ENCODE measurements at places on chromosomes 2 and 18.
A peak's percentile ranks its signal among the peaks of the same experiment; 100 is the strongest.

- DNase-seq, result peak; percentile 8
Measured at GRCh38 chr2:127591221-127591923, 54.6 kb upstream of the GPR17 start.

DNA sequence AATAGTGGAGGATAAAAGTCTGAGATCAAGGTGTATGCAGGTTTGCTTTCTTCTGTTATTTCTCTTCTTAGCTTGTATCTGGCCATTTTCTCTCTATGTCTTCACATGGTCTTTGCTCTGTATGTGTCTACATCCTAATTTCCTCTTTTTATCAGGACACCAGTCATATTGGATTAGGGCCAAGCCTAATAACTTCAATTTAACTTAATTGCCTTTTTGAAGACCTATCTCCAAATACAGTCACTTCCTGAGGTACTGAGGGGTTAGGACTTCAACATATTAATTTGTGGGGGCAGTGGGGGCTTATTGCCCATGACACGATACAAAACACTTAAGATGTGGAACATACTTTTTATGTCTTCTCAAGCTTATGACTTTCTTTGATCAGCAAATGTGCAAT lies 632.9 kb upstream of the CELF4 start:
- DNase-seq, result no peak

GRCh38 chr2:46813680-46814079 lies 101.9 kb downstream of the MCFD2 start:
- DNase-seq, result no peak

GRCh38 chr2:237280229-237280628 lies 133.7 kb downstream of the COL6A3 start:
- DNase-seq, result no peak

- DNase-seq, result no peak
Measured at GRCh38 chr2:84807063-84807485, 73.8 kb downstream of the TRABD2A start.

DNA sequence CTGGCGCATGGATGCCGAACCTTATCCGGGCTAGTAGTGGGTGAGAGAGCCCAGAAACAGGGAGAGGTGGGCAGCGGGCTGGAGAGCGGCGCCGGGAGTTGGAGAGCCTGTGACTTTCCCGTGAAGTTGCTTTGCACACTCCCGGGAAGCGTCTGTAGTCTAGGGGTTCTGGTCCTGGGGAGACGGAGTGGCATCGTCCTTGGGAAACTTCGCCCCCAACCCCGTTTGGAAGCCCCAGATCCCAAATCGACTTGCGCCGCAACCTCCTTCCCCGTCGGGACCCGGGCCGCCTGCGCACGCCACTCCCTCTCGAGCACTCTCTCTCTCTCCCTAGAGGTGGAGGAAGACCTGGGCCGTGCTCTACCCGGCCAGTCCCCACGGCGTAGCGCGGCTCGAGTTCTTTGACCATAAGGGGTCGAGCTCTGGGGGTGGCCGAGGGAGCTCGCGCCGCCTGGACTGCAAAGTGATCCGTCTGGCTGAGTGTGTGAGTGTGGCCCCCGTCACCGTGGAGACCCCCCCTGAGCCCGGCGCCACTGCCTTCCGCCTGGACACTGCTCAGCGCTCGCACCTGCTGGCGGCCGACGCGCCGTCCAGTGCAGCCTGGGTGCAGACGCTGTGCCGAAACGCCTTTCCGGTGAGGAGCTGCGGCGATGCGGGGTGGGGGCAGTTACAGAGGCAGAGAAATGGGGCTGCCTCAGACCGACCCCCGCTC lies 456 bp downstream of the DOK1 start:
- no peak for DNase-seq

DNA sequence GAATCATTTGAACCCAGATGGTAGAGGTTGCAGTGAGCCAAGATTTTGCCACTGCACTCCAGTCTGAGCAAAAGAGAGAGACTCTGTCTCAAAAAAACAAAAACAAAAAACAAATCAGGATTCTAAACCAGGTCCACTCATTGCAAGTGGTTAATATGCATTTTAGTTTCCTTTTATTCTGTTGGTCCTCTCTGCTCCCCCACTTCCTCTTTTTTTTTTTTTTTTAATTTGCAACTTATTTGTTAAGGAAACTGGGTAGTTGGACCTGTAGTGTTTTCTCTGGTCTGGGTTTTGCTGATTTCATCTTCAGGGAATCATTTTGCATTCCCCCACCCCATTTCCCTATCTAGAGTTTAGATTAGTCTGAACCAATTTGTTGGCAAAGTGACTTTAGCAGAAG lies 14.0 kb downstream of the FER1L5 start:
- DNase-seq, result no peak

DNA sequence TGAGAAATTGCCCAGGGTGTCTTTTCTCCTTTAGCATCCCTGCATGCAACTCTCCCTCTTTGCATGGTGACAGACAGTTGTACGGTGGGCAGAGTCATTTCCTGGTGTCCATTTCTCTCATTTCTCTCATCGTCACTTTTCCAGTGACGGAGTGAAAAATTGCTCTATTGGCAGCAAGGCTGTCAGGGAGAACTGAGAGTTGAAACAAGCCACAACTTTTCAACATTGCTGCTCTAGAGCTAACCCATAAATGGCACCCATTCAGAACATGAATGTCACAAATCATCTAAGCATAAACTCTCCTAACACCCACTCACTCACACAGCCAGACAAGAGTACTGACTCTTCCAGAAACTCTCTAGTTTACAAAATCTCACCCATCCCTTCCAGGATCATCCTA lies 55.7 kb downstream of the ZC3H8 start:
- no peak for DNase-seq

DNA sequence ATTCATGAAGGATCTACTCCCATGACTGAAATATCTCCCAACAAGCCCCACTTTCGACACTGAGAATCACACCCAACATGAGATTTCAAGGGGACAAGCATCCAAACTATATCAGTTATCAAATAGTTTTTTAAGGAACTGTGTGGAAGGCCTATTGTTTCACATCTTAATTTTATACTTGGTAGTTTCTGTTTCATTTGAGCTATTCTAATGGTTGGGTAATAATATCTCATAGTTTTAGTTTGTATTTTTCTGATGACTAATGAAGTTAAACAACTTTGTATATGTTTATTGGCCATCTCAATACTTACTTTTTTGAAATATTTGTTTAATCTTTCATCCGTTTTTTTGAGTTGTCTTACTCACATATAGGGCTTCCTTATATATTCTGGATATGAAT lies 135.0 kb downstream of the SCG2 start:
- DNase-seq, result no peak

DNA sequence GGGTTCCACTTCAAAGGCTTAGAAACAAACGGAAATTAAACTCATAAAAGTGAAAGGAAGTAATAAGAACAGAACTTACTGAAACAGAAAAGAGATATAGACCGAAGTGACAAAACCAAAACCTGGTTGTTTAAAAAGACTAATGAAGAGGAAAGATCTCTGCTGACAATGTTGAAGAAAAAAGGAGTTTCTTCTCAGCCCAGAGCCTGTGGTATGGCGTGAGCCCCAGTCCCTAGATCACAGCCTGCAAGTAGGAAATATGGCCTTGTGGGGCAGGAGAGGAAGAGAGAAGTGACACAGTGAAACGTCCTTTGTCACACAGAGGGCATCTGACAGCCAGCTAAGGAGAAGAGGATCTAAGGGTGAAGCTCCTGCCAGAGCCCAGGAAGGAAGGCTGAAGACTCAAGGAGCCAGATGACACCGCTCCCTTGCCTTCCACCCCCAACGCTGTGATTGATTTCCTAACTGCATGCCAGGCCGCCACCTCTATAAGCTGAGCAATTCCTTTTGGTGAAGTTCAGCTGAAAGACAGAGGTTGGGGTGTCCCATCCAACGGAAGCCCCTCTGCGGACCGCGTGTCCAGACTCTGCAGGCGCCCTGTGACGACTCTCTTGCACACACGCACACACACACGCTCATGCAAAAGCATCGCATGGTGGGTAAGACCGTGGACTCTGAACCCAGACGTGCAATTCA lies 141.1 kb downstream of the HDAC4 start:
- no peak for DNase-seq

GRCh38 chr2:19893520-19894133 lies 8.2 kb downstream of the TTC32 start:
- DNase-seq, result no peak

DNA sequence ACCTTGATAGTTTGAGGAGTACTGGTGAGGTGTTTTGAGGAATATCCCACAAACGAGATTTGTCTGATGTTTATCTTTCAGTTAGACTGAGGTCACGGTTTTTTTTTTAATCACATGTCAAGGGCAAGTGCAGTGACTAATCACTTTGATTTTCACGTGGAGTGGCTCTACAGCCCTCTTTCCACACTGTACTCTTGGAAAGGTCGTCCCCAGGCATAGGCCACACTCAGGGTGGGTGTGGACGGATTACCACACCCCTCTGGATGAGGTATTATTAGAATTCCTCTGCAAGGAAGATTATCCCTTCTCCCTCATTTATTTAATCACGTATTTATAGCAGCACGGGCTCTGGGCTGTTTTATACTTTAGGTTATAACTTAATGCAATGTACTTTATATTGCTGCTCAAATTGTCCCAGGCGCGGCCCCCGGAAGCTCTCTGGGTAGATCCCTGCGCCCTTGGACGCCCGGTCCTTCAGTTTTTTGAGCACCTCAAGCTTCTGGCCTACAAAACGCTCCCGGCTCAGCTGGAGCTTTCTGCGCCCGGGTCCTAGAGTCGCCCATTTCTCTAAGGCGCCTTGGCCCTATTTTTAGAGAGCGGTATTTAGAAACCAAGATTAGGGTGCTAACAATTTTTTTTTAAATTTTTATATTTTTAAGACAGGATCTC lies 515 bp upstream of the PLEKHB2 start:
- peak; percentile 53 for DNase-seq

GRCh38 chr2:48070415-48070814 lies 164.1 kb upstream of the FBXO11 start:
- no peak for DNase-seq

GRCh38 chr2:195612611-195613495 lies 44.2 kb upstream of the SLC39A10 start:
- no peak for DNase-seq

GRCh38 chr2:206869824-206870495 lies 69.4 kb upstream of the CPO start:
- no peak for DNase-seq

GRCh38 chr18:50879302-50880118 lies 592 bp downstream of the ME2 start:
- DNase-seq, result peak; percentile 7

- no peak for DNase-seq
Measured at GRCh38 chr2:178016612-178017011, 56.0 kb downstream of the PDE11A start.

DNA sequence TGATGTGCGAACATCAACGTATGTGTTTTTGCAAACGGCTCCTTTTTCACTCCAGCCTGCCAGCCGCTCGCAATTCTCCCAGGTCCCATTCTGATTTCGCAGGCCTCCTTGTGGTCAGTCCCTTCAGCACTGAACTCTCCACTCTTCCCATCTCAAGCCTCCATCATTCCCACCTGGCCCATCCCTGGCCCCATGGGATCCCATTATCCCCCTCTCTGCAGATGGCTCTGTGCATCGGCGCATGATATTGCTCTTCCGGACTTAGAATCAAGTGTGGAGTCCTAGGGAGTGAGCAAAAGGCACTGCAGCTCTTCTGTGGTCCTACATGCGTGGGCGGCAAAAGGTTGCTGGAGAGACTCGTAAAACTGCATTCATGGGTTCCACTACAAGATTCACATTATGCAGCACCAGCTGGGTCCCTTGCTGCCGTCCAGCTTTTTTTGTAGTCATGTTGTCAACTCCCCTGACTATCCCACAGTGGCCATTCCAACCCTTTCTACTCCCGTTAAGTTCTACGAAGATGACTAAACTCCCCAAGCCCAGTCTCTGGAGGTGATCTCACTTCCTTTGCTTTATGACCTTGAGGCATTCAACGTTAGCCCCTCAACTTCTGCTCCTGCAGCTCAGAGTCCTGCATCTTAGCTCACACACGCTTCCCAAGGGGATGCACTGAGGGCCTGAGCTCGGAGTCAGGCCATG lies 125.3 kb upstream of the NRP2 start:
- no peak for DNase-seq

- no peak for DNase-seq
Measured at GRCh38 chr18:77501266-77501665, 251.6 kb downstream of the GALR1 start.

DNA sequence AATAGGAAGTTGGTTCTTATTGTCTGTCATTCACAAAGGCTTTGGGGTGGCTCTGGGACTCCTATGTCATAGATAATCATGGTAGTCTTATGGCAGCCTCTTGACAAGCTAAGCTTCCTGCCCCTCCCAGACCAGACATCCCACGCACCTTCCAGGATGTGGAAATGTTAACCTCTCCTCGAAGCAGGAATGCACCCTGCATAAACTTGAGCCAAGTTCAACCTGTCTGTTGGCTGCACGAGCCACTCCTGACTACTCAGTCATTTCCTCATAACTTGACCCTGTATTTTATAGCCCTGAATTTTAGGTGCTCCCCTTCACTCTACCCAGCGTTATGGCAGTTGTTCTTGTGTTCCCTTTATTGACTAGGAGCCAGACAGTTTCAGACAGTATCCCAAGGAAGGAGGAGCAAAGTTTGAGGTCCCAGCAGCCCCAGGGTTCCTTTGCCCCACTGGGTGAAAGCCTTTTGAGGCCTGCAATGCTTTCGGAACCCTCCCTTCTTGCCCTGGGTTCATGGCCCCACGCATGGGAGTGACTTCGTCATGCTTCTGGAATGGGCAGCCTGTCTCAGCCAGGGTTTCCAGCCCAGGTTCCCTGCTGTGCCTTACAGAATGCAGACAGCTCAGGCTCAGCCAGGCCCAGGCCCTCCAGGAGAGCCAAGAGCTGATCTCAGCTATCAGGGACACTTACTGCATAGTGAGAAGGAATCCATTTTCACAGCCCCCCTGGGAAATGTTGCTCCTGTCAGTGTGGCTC lies 15.6 kb upstream of the INO80C start:
- DNase-seq, result no peak

DNA sequence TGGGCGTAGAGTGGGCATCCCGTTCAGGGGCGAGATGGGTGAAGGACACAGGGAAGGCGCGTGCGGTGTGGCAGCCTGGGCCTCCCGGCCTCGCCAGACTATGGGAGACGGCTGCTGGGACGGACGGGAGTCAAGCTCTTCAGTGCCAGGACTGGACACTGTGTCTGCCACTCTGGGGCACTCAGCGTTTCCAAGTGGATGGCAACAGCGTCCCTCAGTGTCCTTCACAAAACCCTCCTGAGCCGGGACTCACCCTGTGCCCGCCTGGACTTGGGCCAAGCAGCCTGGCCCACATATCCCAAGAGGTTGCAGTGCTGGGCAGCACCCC lies 16.3 kb upstream of the BOK start:
- DNase-seq, result no peak

DNA sequence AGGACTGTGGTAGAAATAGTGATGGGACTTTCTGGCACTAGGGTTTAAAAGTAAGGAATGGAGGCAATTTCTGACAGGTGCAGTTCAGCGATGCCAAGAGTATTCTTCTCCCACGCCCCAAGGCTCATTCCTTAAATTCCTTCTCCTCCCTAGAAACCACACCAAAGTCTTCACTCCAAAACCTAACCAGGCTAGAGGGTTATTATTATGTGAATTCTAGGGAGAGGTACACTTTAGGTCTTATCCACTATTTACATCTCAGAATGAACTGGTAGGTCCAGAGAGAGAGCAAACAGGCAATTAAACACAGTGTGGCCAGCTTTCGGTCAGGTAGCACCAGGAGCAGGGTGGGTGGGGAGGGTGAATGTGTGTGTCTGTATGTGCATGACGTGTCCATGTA lies 11.4 kb downstream of the IL1F10 start:
- no peak for DNase-seq
